ENCODE measurements at places on chromosomes 12 and 14.

DNA sequence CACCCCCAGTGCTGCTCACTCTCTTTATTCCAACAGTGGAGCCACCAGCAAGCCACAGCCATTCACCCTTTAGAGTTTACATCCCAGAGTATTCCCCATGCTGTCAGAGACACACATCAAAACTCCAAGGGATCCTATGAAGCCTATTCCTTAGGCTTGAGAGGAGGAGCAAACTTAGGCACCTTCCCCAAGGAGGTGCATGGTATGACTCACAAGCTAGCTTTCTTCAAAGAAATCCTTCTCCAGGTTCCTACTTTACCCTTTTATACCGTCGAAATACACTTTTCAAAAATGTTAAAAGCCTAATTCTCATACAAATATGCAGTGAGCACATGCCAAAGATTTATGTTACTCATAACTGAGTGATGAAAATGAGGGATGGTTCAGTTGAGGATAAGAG is 175.4 kb downstream of the ETNK1 start:
- DNase-seq = no peak

GRCh38 chr12:2258025-2258424 is 205.2 kb downstream of the CACNA1C start:
- no peak for DNase-seq

GRCh38 chr12:120978296-120979219 is at the start of gene HNF1A:
TSS of gene HNF1A (plus strand) at chr12:120978543. CDS start at chr12:120978769, 226 bp downstream.
- no peak for DNase-seq

DNA sequence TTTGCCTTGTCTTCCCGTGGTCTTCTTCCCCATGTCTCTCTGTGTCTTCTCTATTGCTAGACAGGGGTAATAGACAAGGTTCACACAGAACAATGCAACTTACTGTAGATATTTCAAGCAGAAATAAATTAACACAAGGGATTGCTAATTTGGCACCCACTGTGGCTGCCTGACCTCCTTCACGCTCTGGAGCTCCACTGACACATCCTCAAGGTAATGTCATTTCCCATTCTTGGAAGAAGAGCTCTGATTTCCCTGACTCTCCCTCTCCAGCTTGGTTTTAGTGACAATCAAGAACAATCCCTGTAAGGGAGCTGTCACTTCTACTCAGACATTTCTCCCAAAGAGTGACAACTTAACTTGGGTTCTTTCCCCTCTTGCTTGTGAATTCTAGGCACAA is 105.4 kb upstream of the NAP1L1 start:
- no peak for DNase-seq

- DNase-seq = no peak
These were observed 103.1 kb downstream of the ETV6 start for GRCh38 chr12:11752403-11753149.

DNA sequence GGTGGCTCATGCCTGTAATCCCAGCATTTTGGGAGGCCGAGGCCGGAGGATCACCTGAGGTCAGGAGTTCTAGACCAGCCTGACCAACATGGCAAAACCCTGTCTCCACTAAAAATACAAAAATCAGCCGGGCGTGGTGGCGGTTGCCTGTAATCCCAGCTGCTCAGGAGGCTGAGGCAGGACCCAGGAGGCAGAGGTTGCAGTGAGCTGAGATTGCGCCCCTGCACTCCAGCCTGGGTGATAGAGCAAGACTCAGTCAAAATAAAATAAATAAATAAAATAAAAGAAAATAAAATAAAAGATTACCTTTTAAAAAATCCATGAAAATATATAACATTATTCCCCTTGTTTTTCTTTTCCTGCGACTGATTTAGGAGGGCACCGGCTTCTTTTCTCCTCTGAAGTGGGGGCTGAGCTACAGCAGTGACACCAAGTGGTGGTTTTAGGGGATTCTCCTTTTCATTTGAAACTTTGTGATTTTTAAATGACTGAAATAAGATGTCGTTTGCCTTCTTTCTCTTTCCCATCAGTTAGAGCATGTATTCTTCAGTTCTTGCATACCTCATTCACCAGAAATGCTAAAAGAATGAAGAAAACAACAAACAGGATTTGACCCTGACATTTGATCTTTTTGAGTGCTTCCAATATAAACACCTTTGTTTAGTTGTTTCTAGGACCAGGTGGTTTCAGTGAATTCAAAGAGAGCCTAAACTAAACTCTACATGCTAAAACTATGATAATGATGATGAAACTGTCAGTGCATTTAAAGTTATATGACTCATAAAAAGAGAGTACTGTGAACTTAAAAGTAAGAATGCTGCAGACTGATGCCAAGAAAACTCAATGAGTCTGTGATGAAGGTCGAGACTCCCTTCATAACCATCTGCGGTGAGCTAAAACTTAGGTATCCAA is 22.6 kb upstream of the PKP2 start:
- no peak for DNase-seq

GRCh38 chr14:60648249-60648933 is 886 bp downstream of the SIX1 start:
- DNase-seq = no peak

DNA sequence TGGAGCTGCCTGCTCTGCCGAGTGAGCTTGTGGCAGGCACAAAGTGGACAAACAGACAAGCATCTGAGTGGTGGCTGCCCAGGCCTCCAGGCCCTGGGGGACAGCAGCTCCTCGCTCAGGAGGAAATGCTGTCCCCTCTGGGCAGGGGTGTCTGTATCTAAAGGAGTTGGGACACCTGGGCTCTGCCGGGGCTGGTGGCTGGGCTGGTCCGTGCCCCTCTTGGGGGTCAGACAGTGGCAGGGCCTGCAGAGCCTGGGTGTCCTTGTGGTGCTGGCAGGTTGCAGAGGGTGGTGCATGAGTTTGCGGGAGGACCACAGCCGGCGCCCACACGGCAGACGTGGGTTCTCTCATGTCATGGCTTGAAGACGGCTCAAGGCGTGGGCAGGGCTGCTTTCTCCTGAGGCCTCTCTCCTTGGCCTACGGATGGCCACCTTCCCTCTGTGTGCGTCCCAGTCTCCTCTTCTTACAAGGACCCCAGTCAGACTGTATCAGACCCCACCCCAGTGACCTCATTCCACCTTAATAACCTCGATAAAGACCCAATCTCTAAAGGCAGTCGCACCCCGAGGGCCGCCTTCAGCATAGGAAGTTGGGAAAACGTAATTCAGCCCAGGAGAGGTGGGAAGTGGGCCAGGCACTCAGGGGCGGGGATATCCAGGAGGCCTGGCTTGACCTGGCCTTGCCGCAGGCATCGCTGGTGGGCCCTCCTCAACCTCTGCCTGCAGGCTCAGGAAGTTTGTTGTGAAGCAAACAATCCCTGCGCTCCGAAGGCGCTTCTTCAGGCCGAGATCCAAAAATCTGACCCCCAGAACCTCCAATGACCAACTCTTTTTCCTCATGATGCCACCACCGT is 110.0 kb downstream of the KIF26A start:
- DNase-seq = no peak

- no peak for DNase-seq
These were observed 161.8 kb downstream of the EFCAB11 start for GRCh38 chr14:89792489-89793366.

- DNase-seq = no peak
These were observed 173.2 kb upstream of the MYL2 start for GRCh38 chr12:111093428-111094142.

DNA sequence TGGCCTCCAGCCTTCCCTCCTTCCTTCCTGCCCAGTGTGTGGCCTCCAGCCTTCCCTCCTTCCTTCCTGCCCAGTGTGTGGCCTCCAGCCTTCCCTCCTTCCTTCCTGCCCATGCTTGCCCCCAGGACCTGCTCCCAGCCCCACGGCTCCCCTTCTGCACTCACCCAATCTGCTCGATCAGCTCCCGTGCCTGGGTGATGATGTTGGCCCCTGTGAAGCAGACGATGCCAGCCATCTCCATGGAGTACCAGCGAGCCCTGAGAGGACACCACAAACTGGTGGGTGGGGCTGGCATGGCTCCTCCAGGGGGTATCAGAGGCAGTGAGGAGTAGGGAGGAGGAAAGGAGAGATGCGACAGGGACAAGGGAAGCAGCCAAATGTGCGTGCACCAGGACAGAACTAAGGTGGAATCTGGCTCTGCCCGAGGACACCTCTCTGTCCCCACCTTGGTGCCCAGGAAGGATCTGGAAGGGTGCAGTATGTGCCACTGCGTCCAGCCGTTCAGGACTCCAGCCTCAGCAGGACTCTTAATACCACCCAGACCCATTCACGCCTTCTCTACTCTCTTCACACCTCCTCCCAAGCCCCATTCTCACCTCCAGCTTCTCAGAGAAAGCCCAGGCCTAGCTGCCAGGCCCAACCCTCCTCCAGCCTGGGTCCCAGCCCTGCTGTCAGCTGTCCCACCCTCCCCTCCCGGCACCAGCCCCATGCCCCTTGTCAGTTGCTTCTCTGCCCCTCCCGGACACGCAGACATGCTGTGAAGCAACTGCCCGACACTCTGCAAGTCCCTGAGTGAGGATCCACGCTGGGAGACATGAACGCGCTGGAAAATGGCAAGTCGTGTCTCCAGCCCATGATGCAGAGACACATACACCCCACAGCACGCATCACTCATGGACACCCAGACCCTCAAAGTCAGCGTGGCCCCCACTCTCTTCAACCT is 22.7 kb downstream of the POLE start:
- DNase-seq = no peak

DNA sequence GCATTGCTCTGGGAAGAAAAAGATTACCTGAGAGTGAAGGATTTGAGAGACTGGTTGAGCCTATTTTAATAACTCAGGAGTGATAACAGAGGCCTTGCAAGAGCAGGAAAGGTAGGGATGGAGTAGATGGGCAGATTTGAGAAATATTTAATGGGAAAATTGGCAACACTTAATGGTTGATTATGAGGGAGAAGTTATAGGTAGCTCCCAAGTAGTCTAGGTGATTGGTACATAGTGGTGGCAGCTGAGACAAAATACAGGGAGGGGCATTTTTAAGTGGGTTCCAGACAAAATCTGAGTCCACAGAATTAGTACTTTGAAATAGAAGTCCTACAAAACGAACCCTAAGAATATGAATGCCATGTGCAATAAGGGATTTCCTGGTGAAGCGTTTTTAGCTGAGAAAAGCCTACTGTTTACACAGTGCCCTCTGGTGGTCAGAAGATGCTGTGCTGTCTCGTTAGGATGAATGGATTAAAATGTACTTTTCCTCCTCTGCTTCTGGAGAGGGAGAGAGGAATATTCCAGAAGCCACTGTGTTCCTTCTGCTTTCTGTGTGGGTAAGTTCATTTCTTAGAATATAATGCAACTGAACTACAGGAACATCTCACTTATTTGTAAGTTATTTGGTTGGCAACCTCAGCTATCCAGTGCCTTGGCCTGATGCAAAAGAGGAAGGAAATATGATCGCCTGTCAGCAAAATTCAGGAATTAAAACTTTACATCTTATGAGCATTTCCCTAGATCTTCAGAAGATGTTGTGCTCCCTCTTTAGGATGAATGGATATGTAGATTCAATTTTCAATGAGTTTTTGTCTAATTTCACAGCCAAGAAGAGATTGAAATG is 6.5 kb downstream of the ZBTB1 start:
- peak; percentile 78 for DNase-seq

DNA sequence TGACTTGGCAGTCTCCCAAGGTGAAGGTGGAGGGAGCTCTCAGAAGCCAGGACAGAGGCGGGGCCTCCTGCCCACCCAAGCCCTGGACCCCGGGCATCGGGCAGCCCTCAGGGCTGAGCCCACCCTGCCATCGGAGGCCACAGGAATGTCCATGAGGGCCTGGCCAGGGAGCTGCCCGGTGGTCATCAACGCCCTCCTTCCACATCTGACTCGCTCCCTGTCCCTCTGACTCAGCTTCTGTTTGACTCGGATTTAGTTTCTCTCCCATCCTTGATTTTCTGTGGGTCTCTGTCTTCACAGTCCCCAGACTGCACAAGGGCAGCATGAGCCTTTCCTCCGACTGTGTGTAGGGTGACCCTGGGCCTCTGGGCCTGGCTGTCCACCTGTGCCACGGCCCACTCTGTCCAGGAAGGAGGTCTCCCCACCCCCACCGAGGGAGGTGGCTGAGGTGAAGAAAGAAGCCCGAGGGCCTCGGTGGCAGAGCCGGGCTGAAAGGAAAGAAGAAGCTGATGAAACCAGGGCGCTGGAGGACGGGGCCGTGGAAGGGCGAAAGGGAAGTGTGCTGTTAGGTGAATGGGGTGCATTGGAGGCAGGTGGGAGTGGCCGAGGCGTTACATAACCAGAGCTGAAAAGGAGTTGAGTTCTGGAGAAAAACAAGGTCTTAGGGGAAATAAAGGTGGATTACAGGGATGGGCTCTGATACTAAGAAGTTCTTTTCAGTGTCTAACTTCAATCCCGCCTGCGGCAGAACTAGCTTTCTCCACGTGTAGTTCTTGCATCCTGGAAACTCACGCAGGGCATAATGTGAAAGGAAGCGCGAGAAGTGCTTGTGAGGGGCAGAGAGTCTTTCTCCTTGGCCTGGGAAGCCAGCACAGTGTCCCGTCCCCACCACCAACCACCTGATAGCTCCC is 16.7 kb upstream of the TMEM106C start:
- DNase-seq = no peak

DNA sequence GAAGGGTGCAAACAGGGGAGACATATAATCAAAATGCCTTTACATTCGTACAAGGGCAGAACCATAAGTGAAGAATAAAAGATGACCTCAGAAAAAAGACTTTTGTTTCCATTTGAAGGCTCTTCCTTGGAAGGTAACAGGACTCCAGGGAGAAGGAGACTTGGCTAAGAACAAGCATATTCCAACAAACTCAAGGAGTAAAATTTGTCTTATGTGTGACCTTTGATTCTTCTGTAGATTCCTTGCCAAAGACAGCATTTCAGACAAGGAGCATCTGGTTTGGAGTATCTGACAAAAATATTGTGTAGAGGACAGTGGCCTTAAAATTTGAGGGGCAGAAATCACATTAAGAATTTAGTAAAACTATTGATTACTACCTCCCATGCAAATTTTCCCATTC is 991.9 kb downstream of the FLRT2 start:
- no peak for DNase-seq

- DNase-seq = no peak
These were observed at the start of gene KSR2 for GRCh38 chr12:117968826-117969659. TSS of gene KSR2 (minus strand) at chr12:117968990. CDS start at chr12:117968255, 735 bp downstream.

GRCh38 chr12:127272864-127273263 is 994.1 kb upstream of the TMEM132C start:
- no peak for DNase-seq

DNA sequence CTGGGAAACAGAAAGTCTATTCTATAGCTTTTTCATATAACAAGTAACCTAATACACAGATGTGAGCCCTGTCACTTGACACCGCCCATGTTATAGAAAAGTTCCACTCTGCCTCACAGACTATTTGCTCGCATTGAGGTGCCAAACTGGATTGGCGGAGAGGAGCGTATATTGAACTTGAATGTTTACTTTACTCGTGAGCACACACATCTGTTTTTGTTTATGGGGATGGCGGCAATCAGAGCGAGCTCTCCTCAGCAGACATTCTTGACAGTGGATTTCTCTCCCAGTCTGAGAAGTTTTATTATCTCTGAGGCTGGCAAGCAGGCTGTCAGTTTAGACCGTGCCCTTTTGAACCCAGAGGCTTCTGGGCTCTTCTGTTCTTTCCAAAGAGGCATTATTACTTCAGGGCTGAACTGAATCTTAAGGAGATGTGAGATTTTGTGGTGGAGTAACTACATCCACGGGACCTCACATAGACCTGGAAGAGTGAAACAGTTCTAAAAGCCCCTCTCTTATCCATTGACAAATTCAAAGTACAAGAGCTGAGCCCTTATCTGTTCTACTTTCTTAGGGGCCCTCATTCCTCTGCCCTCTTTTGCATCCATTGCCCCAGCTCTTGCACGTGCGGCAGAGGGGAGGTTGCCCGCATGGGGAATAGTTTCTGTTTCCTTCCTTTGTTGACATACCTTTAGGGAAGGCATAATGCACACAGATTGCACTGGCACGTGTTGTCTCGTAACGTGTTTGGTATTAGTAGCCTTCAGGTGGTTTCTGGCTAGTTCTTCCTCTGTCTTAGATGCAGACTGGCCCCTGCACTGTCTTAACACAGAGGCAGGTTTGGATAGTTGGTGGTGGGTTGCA is 68.2 kb downstream of the DRAM1 start:
- no peak for DNase-seq

Measured in hematopoietic multipotent progenitor cell treated with erythropoietin and hydrocortisone succinate and interleukin-3 and kit ligand, for 17 days (in vitro differentiated cells).